ENCODE measurements at places on chromosomes 4 and X. TPM values are rescaled to one million over a fixed set of nuclear protein-coding genes. Genes with fewer than 3 reads are reported as not detected.

DNA sequence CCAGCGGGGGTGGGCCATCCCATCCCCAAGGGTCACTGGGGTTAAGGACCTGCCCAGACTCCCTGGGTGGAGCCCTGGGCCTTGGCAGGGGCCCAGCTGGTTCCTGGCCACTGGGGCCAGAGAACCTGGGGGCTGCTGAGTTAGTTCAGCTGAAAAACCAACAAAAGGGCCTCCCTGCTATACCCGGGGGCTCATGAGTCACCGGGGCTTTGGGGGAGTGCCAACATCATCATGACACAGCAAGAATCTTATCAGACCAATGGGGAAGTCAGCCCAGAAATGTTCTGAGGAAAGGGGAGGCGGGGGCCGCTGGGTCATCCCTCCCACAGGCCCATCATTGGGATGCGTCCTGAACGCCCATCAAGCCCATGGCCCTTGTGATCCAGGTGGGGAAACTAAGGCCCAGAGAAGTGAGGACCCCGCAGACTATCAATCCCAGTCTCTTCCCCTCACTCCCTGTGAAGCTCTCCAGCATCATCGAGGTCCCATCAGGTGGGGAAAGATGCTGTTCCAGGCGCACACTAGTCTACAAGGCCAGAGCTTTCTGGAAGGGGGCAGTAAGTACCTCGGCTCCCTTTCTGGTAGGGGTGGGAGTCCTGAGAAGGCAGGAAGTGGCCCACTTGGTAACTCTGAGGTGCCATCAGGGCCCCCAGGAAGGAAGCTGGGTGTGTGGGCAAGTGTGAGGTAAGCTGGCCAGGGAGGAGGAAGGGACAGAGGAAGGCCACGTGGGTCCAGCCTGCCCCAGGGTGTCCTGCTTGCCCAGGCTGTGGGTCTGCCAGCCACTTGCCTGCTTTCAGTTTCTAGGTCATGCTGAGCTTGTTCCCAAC, 4.5 kb downstream of the G6PD start:
- H3K4me3 ChIP-seq, result peak overlapping the region; percentile 57
- H3K36me3 ChIP-seq, result no peaks in the 10 kb centered on the region
- H3K27ac ChIP-seq, result peak overlapping the region; percentile 95
- no peaks in the 10 kb centered on the region for H3K27me3 ChIP-seq
- peak; percentile 74 for DNase-seq

Gene CXCL13
- total RNA-seq, result not detected

DNA sequence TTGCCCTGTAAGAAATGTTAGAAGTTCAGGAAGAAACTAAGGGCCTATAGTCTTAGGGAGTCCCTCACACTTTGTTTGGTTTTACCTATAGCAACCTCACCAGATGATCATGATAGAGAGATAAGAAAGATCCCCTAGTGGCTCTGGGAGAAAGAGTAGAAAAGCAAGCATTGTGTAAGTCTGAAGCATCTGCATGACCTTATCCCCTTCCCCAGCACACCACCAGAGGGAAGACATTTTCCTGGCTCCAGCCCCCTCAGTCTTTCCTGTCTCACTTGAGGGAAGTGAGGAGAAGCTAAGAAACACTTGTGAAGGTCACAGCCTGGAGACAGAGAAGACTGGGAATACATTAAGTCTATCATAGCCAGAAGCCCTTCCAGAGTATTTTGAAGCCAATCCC, 154.0 kb downstream of the EVC2 start:
- DNase-seq, result no peak
- H3K4me3 ChIP-seq, result no peak overlapping the region
- no peaks in the 10 kb centered on the region for H3K4me1 ChIP-seq
- no peak overlapping the region for H3K27ac ChIP-seq

GRCh38 chrX:81255876-81256275, 54.0 kb downstream of the SH3BGRL start:
- no peak for DNase-seq
- H3K36me3 ChIP-seq, result no peaks in the 10 kb centered on the region
- no peak overlapping the region for H3K4me3 ChIP-seq
- peaks cover 11% of the 10 kb centered on the region for H3K4me1 ChIP-seq
- no peaks in the 10 kb centered on the region for H3K27me3 ChIP-seq

Gene FAM156B
- 18.0 TPM for total RNA-seq

Gene MAGED4B
- total RNA-seq, result 2.7 TPM
